ENCODE measurements at places on chromosomes 12 and 14. TPM values are rescaled to one million over a fixed set of nuclear protein-coding genes. Genes with fewer than 3 reads are reported as not detected.

The TMPRSS12 gene
- total RNA-seq = not detected

DNA sequence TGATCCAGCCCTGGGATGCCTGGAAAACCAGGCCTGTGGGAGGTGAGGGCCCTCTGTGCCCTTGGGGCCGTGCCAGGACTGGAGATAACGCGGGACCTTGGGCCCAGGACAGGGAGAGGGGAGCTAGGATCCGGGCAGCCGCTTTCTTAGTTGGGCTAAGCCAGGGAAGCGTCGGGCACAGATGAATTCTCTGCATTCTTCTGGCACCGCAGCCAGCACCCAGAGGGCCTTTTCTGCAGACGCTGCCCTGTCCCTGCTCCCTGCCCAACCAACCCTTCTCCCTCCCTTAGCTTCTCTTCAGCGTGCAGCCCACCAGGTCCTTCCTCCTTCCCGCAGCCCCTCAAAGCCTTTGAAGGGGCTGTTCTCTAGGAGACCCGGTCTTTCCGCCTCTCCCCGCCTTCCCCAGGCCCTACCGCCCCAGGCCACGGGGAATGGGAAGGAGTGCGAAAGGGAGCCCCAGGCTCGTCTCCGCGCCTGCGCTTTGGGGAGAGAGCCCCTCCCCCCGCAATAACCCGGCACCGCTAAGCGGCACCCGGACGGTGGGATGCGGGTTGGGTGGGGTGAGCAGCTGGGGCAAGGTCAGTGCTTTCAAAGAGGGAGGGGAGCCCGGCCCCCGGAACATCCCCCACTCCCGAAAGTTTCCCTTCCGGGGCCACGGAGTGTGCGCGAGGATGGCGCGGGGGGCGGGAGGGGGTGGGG, 663 bp downstream of the NCKAP5L start:
- DNase-seq = no peak

DNA sequence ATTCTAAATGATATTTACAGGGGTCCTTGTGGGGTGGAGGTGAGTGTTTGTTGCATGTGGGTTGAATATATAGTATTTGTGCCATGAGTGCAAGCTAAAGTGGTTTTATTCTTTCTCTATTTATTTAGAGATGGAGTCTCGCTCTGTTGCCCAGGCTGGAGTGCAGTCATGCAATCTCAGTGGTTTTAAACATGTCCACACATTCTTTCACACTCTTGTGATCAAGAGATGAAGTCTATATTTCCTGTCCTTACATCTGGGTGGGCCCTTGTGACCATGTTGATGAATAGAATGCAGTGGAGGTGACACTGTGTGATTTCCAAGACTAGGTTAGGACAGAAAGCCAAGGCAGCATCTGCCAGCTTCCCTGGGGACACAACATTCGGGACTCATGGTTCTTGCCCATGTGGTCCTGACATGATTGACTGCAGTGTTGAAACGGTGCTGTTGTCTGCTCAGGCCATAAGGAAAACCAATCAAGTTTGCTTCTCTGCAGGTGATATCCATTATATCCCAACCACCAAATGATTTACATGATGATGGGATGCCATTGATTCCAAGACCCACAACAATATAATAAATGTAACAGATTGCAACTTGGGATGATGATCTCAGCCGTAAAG, 172.6 kb downstream of the SUDS3 start:
- no peak for DNase-seq

- DNase-seq = no peak
These were observed 1198.5 kb downstream of the FSCB start for GRCh38 chr14:43308421-43309110.

The NR4A1 gene
- 35.3 TPM for total RNA-seq

DNA sequence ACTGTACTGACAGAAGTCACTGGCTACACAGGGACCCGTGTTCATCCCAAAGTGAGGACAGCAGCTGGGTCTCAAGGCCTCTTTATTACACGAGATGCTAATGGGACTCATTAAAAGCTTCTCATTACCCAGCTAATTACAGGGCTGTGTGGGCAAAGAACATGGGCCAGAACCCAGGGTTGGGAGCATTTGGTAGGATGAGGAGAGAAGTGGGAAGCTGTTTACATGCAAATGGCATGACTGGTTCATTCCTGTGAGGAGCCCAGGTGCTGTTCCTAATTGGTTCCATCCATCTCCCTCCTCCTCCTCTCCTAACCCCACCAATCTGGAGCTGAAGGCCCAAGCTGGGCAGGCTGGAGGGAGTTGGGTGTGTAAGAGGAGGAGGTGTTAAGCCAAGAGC, 8.9 kb upstream of the TAC3 start:
- DNase-seq = no peak

GRCh38 chr12:75120311-75120711, 89.3 kb downstream of the KCNC2 start:
- no peak for DNase-seq
